Uterus (tissue), 4 donors: ENCODE measurements at places on chromosomes 6 and 20.

DNA sequence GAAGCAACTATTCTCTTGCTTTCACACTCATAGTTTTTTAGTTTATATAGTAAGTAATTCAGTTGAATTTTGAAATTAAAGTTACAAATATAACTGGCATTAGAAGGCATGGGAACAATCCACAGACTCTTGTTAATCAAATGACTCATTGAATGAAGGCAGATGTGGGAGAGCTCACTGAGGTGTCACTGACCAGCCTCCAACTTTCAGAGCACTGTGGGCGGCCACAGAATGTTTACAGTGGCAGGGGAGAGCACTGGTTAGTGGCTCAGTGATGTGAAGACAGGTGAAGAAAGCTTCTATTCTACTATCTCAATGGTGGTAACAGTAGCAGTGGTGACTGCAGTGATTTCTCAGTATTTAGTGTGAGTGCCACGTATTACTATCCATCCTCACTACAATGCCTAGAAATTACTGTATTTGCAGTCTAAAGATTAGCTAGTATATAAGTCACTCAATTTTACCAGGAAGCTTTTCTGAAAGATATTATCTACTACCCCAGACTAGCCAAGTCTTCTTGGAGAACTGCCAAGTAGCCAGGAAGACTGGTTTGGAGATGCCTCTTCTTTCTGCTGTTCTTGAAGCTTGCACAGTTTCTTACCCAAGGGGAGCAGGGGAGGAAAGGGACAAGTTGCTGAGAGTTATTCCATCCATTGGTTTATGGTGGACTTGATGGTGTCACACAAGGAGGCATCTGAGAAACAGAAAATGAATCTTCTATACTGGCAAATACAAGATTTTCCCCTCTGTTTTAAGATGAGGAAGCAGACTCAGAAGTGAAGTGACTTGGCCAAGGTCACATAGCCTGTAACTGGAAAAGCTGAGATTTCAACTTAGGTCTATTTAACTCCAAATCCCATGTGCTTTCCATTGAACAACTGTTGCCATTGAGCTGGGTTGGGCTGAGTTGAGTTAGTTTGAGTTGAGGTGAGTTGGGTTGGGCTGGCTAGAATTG, 231.2 kb downstream of the ANKRD60 start:
- no peak for DNase-seq

- no peak for DNase-seq
Observed at GRCh38 chr20:52823303-52823702, 148.9 kb upstream of the TSHZ2 start.

DNA sequence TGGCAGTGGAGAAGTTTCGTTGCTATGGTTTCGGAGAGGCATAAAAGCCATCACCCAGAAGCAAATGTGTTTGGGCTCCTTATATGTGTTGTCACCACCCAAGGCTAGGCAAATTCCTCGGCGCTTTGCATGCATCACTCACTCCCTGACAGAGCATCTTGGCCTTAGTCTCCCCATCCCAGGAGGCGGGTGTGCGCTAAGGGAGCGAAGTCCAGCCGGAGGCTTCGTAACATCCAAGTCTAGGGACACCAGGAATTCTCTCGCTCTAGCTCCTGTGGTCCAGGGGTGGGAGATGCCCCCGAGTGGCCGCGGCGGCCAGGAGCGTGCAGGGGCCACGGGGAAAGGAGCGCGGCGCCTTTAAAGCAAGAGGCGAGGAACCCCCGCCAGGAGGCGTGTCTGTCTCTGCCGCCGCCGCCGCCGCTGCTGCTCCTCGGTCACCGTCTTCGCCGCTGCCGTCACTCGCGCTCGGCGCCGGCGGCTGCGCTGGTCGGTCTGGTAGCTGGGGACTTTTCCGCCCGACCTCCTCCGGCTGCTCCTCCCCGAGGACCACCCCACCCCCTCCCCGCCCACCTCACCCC, at the start of gene GRIK2:
Gene GRIK2, plus strand, starts transcription at position 458 of the 578 bp plus-strand sequence.
- DNase-seq, result no peak

DNA sequence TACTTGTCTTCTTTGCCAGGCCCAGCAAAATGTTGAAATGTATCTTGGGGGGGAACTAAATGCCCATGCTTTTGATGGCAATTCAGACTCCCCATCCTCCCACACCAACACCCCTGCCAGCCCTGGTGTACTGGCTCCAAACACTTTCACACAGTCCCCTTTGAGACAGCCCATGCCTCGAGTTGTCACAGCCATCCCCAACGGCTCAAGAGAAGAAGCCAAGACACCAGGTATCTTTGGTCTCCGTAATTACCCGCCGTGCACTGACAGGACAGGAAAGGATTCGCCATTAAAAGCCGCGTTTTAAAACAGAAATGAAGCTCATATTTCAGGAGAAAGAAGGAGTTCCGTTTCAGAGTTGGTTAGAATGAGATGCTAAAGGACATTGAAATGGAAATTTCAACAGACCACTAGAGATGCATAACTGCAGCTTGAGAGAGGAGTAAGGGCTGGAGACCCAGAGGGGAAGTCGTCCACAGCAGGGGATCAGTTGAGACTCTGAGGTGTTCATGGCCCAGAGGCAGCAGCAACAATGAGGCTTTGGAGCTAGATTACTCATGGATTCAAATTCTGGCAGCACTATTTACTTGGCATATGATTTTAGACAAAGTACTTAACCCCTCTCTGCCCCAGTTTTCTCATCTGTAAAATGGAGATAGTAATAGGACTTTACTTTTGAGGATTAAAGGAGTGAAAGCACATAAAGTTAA, 63.5 kb upstream of the ADGRF1 start:
- no peak for DNase-seq

DNA sequence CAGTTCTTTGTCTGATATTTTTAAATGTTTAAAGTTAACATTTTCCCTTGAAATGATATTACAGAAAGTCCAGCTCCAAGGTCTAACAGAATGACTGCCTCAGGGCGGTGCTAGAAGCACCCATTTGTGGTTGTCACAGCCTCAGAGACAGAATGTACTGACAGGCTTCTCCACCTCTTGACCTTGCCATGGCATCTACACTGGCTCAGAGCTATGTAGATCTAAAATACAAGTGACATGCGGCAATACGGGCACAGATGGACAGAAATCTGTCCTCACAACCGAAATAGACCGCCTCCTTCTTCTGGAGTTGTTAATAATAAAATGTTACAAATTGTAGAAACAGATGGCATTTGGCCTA, 167.2 kb upstream of the THEMIS start:
- no peak for DNase-seq

DNA sequence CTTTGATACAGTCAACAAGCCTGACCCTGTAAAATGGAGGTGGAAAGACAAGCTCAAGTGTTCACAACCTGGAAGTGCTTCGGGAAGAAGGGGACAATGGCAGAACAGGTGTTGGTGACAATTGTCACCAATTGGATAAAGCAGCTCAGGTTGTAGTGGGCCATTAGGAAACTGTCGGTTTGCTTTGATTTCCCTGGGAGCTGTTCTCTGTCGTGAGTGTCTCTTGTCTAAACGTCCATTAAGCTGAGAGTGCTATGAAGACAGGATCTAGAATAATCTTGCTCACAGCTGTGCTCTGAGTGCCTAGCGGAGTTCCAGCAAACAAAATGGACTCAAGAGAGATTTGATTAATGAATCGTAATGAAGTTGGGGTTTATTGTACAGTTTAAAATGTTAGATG, 15.0 kb downstream of the CCR6 start:
- no peak for DNase-seq

- peak; percentile 41 for DNase-seq
Observed at GRCh38 chr6:107712665-107713551, 111.2 kb downstream of the SCML4 start.

GRCh38 chr6:139137706-139138105, 2.8 kb downstream of the HECA start:
- no peak for DNase-seq

GRCh38 chr6:36142971-36143838, 12.9 kb downstream of the MAPK13 start:
- no peak for DNase-seq
